Chondrocyte (in vitro differentiated cells): ENCODE measurements at places on chromosomes 16 and 17. TPM values are rescaled to one million over a fixed set of nuclear protein-coding genes. Genes with fewer than 3 reads are reported as not detected.

Gene CD300H
- not detected in 3 replicates for total RNA-seq

Gene C16orf86
- total RNA-seq = 0.82 to 3.1 TPM (median 0.85 TPM) in 3 replicates

Gene BORCS6
- 5.5 to 8.6 TPM (median 8.2 TPM) in 3 replicates for total RNA-seq

Gene BAIAP3
- total RNA-seq = 0.36 to 1.7 TPM (median 1.5 TPM) in 3 replicates

DNA sequence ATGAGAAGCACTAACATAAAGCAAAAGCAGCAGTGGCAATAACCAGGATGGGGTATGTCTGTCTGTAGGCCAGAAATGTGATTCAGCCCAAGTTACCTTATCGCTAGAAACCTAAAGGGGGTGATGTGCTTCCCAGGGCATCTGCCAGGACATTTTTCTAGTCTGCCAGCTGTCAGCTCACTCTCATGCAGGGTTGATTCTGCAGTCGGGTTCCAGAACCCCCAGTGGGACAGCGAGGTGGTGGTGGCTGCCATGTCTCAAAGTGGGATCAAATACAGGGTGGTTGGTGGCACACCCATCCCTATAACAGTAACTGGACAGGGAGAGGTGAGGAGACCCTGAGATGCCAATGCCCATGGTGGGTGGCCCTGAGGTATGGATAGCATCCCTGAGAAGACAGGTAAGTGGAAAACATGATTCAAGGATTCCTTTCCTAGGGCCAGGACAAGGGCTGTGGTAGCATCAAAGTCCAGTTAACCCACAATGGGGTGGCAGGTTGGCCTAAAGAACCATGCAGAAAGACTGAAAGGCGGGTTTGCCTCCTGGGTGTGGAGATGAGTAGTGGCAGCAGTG is 84.3 kb downstream of the TNFRSF13B start:
- no peaks in the 10 kb centered on the region for H3K27me3 ChIP-seq
- no peak overlapping the region for H3K27ac ChIP-seq
- H3K4me3 ChIP-seq = no peak overlapping the region
- H3K4me1 ChIP-seq = no peaks in the 10 kb centered on the region

DNA sequence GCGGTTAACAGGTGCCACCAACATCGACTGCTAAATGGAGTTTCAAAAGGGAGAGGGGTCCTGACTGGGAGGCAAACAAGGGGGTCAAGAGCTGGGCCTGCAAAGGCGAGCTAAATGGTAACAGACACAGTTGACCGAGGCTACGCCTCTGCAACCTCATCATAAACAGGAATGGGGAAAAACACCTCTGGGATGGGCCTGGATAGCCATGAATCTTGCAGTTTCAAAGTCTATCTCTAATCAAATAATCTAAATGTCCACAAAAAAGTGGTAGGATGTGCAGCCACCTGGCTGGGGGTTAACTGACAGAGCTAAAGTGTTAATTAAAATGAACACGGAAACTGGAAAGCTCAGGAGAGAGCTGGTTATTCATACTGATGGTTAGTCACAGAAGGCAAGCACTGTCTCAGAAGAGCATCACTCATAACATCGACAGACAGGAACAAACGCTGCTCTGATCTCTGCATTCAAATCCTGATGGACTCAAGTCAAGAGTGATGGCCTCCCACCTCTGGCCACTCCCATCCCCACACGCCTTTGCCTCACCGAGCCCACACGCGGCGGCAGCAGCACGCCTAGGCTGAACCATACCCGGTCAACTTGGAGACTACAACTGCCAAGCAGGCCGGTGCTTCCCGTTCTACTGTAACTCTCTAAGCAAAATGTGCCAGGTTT is 56.3 kb downstream of the CREBBP start:
- H3K36me3 ChIP-seq = no peaks in the 10 kb centered on the region
- peaks cover 82% of the 10 kb centered on the region for H3K4me1 ChIP-seq
- DNase-seq = no peak
- no peak overlapping the region for H3K4me3 ChIP-seq

DNA sequence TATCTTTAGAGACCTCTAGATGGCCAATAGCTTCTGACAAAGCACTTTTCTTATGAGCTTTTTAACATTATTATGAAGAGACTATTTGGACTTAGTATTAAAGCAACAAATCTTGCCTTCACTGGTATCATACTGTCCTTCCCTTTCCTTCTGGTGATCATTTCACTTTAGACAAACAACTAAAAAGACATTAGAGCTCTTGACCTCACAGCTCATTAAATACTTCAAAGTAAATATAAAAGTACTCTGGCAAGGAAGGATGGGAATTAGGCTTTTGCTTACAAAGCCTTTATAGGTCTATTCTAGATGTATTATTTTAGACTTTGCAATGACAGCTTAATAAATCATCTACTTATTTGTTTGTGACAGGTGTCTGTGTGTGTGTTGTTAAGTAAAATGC is 11.1 kb downstream of the STXBP4 start:
- DNase-seq = no peak
- H3K36me3 ChIP-seq = peaks cover 3% of the 10 kb centered on the region
- H3K27me3 ChIP-seq = no peaks in the 10 kb centered on the region
- no peak overlapping the region for H3K4me3 ChIP-seq

- H3K4me1 ChIP-seq = peaks cover 4% of the 10 kb centered on the region
- no peak overlapping the region for H3K4me3 ChIP-seq
- peak overlapping the region; percentile 55 for H3K27ac ChIP-seq
- DNase-seq = no peak
Observed at GRCh38 chr16:58661199-58661830, 23.3 kb downstream of the SLC38A7 start.

- no peaks in the 10 kb centered on the region for H3K4me1 ChIP-seq
- H3K27ac ChIP-seq = no peak overlapping the region
- H3K4me3 ChIP-seq = no peak overlapping the region
- no peak for DNase-seq
Observed at GRCh38 chr16:83343935-83344366, 463.8 kb upstream of the HSBP1 start.

GRCh38 chr17:4204710-4205173 is 59.0 kb downstream of the ANKFY1 start:
- H3K4me1 ChIP-seq = peaks cover 65% of the 10 kb centered on the region
- H3K27me3 ChIP-seq = no peaks in the 10 kb centered on the region
- peak overlapping the region; percentile 5 for H3K4me3 ChIP-seq
- peak overlapping the region; percentile 99 for H3K27ac ChIP-seq
- no peak for DNase-seq

- H3K27me3 ChIP-seq = no peaks in the 10 kb centered on the region
- no peak overlapping the region for H3K27ac ChIP-seq
- no peak for DNase-seq
- no peak overlapping the region for H3K4me3 ChIP-seq
- peaks cover 9% of the 10 kb centered on the region for H3K36me3 ChIP-seq
Observed at GRCh38 chr17:35621768-35622167, 34.6 kb downstream of the AP2B1 start.

GRCh38 chr16:72877374-72878028 is 170.4 kb downstream of the ZFHX3 start:
- no peaks in the 10 kb centered on the region for H3K27me3 ChIP-seq
- peaks cover 10% of the 10 kb centered on the region for H3K36me3 ChIP-seq
- peak overlapping the region; percentile 50 for H3K4me3 ChIP-seq
- H3K27ac ChIP-seq = peak overlapping the region; percentile 99

GRCh38 chr17:50501054-50501453 is 7.2 kb upstream of the MYCBPAP start:
- H3K27me3 ChIP-seq = no peaks in the 10 kb centered on the region
- H3K27ac ChIP-seq = no peak overlapping the region
- peaks cover 3% of the 10 kb centered on the region for H3K4me1 ChIP-seq
- no peak for DNase-seq
- no peak overlapping the region for H3K4me3 ChIP-seq

GRCh38 chr16:3046641-3047386 is 453 bp downstream of the MMP25 start:
- peaks cover 32% of the 10 kb centered on the region for H3K27me3 ChIP-seq
- no peak overlapping the region for H3K27ac ChIP-seq
- H3K36me3 ChIP-seq = peaks cover 1% of the 10 kb centered on the region
- H3K4me1 ChIP-seq = peaks cover 7% of the 10 kb centered on the region
- H3K4me3 ChIP-seq = no peak overlapping the region

DNA sequence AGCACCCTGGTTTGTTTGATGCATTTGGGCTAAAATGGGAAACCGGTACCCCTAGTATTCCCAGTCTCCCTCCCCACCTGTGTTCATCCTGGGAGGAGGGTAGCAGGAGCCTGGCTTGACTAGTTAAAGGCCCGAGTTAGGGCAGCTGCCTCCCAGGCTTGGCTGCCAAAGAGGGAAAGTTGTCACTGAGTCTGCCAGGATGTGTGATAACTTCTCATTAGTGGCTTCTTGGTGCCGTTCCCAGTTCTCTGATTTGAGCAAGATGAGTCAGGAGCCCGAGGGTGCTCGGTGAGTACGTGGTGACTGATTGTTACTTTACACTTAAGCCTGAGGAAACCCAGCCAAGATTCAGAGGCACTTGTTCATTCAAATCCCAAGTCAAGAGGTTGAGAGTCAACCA is 2.5 kb downstream of the KRT32 start:
- no peaks in the 10 kb centered on the region for H3K36me3 ChIP-seq
- H3K4me3 ChIP-seq = no peak overlapping the region
- peaks cover 9% of the 10 kb centered on the region for H3K27me3 ChIP-seq
- H3K27ac ChIP-seq = peak overlapping the region; percentile 45
- H3K4me1 ChIP-seq = peaks cover 13% of the 10 kb centered on the region

- H3K36me3 ChIP-seq = no peaks in the 10 kb centered on the region
- H3K27ac ChIP-seq = no peak within 1 kb of the TSS
- no peak for DNase-seq
- H3K4me3 ChIP-seq = no peak within 1 kb of the TSS
- no peaks in the 10 kb centered on the region for H3K4me1 ChIP-seq
Observed at GRCh38 chr16:21663889-21664647, at the start of gene OTOA. Gene OTOA, plus strand, starts transcription at chr16:21663968. Its CDS starts 14,547 bp downstream, at chr16:21678515.

DNA sequence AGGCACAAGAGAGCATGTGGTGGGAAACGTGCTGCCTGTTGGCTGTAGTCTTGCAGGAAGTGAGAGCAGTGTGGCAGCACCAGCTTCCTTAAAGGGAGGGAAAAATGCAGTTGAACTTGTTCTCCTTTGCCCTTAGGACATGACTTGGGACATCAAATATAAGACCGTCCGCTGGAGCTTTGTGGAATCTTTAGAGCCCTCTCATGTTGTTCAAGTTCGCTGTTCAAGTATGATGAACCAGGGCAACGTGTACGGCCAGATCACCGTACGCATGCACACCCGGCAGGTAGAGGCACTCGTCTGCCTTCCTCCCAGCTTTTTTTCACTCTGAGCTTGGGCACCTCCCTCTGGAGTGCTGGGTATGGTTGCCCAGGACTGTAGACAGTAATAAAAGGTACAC is 23.3 kb downstream of the GPR179 start:
- no peak overlapping the region for H3K27ac ChIP-seq
- no peak overlapping the region for H3K4me3 ChIP-seq
- peak; percentile 34 for DNase-seq
- H3K4me1 ChIP-seq = peaks cover 4% of the 10 kb centered on the region

GRCh38 chr16:65213866-65214595 is 92.2 kb upstream of the CDH11 start:
- no peaks in the 10 kb centered on the region for H3K4me1 ChIP-seq
- no peak overlapping the region for H3K4me3 ChIP-seq
- H3K36me3 ChIP-seq = no peaks in the 10 kb centered on the region
